ENCODE measurements at places on chromosomes 1 and 21.

- DNase-seq = no peak
Observed at GRCh38 chr1:216805953-216806352, 82.7 kb upstream of the ESRRG start.

GRCh38 chr1:8027748-8028570, 1.9 kb upstream of the ERRFI1 start:
- no peak for DNase-seq

DNA sequence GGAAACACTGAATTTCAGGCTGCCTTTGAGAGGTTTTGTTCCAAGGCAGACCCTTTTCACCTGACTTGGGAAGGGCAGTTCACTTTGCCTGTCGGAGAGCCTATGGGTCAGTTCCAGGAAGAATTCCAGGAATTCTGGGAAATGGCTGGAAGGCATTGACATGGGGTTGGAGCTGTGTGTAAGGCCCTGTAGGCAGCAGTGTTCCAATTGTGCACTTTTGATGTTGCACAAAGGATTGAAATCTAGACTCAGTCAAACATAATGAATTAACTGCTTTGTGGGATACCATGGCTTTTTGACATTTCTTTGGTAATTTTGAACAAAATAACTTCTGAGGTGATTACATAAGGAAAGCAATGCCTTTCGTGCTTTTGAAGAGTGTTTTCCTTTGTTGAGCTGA, 184.6 kb downstream of the SDCCAG8 start:
- DNase-seq = no peak

DNA sequence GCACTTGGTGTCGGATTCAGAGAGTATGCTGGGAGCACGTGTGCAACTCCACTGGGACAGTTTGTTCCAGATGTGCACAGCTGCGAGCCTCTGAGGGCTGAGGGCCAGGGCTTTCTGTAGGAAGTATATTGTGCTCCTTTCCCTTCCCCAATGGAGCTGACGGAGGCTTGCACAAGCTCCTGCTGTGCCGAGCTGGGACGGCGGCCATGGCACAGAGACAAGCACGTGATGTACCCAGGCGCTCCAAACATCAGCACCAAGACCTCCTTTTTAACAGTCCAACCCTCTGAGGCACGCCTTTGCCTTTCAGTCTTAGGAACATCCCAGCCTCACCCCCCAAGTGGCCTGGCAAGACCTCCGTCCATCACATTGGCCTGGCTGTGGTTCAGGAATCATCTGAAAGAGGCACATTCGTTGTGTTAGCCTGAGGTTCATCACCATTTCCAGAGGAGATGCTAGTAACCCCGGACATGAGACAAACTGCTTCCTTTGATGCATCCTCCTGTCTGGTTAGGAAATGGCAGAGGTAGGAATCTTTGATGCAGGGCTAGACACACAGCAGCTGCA, 339.2 kb upstream of the KAZN start:
- no peak for DNase-seq

DNA sequence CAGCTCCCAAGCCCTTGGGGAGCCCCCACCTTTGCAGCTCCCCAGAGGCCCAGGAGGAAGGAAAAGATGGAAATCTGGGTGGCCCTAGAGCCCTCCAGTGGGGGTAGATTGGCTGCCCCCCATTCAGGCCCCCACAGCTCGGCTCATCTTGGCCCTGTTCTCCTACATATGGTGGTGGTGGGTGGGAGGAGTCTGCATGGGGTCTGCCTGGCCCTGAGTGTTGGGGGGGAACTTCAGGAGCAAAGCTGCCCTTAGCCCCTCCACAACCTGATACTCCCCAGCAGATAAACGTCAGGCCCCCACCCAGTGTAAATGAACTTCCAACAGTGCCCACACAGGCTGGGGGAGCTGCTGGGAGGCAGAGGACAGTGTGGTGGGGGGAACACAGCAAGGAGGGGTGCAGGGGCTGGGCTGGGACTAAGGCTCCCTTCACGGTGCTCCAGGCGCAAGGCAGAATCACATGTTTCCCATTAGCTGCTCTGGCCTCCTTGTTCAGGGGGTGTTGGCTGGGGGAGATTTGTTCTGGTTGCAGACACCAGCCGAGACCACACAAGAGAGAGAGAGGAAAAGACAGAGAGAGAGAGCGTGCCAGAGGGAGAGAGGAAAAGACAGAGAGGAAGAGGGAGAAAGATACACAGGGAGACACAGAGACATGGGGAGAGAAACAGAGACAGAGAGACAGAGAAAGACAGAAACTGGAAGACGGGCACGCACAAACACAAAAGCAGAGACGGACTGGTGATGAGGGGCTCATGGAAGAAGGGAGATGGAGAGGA, 42.6 kb downstream of the AHDC1 start:
- no peak for DNase-seq

DNA sequence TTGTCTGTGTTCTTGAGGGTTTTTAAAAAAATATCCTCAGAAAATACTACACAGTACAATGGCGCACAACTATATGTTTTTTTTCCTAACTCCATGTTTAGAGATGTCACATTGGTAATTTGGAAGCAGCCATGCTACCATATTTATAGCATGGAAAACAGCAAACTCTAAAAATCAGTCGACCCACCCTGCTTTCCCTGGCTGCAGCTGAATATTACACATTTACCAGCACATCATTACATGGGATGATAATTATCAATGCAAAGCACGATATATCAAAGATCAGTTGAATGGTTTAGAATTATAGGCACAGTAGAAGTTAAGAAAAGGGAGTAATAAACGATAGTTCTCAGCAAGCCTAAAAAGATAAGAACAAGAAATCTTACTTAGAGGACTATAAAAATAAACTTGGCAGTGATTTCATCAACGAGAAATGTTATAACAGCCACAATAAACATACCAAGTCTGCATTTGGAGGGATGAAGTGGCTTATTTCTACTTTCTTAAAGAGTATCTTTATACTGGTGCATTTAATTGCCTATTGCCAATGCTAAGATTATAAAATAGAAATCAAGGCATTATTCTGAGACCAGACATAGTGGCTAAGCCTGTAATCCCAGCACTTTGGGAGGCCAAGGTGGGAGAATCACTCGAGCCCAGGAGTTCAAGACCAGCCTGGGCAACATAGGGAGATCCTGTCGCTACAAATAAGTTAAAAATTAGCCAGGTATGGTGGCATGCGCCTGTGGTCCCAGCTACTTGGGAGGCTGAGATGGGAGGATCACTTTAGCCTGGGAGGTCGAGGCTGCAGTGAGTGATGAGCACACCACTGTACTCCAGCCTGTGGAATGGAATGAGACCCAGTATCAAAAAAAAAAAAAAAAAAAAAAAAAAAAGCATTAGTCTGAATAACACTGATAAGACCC, 43.4 kb downstream of the WDR64 start:
- no peak for DNase-seq

- no peak for DNase-seq
Observed at GRCh38 chr1:47992720-47993415, 4.3 kb downstream of the TRABD2B start.

DNA sequence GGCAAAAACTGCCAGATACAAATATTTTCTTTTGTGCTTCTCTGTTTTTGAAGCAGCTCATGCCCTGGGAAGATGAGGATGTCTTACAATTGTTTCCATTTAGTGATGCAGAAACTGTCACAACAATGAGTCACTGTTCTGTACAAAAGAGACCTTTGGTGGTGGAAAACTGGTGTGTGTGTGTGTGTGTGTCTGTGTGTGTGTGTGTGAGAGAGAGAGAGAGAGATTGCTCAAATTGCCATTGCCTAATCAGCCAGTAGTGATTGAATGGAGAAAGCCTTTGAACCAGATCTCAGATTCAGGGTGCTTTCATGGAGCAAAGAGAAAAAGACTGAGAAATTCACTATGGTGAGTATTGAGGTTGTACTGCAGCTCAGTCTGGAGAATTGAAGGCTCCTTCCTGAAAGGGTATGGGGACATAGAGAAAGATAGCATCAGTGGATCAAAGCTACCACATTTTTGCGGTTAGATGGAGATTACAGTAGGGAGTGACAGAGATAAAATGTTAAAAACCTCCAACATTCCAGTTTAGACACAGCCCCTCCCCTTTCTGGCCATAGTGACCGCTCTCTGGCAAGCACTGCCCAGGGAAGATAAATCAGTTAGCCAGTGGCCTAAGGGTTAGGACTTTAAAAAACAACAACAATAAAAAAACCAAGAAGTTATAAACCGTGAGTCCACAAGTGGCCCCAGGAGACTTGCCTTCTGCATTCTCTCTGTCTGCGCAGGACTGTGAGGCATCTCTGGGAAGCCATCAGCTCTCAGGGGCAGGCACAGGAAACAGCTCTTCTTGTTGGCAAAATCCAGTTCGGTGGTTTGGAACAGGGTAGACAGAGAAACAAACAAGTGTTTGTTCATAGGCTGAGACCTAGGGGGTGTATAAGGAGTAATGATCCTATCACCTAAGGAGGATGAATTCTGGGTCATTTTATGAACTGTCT, 406.5 kb downstream of the DUSP10 start:
- peak; percentile 23 for DNase-seq

DNA sequence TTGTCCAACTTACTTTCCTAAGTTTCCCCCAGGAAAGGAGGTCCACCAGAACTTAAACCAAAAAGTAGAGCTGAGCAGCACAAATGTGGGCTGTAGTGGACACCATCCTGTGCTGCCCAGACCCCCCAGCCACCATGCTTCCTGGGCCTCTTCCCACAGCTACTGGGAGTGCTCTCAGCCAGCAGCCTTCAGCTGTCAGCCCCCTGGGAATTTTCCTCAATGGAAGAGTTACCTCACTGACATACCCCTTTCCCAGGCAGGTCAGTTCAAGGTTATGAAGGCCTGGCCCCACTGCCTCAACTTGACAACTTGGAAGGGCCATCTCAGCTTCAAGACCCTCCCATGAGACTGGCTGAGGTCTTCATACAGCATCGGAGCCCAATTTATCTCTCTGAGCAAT, 47.7 kb downstream of the CDCP2 start:
- no peak for DNase-seq

Data from suppressor macrophage treated with lipopolysaccharide for 1 hour (primary cell).